Activated CD4-positive, alpha-beta T cell treated with anti-CD3 and anti-CD28 coated beads, Interleukin-2, amount 50 U/mL, for 1 hour (primary cell): ENCODE measurements at places on chromosomes 1 and 21.
A peak's percentile ranks its signal among the peaks of the same experiment; 100 is the strongest.

DNA sequence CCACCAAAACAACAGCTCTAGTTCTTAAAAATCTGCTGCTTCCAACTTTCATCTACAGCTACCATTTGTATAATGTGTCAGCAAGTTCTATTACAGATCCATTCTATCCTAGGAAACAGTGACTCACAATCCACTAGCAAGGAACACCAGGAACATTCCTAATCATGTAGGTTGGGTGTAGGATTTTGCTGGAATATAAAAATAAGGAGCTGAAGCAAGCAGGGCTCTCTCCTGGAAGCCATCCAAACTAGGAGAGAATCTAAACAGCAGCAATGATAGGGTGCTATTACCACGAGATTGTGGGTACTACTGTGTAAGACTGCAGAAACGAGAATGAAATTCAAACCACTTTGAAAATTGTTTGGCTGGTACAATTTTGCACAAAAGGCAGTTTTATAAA lies 135.0 kb downstream of the PTPN14 start:
- no peak for DNase-seq

DNA sequence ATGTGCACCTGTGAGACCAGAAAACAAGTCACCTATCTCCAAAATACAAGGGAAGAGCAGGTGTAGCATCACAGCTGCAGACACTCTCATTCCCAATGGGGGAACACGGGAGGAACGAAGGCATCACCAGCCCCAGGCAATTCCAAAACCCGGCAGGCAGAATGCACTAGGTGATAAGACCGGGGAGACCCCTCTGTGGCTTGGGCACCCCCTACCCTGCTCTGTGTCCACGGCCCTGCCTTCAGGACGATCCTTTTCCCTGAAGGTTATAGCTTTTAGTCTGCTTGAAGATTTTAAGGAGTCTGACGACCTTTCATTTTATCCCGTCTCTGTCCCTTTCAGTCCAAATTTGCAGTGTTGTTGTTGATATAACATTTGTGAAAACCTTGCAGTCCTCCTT lies 19.2 kb downstream of the TRPM2 start:
- DNase-seq: no peak

GRCh38 chr1:112770724-112771123 lies 55.6 kb upstream of the PPM1J start:
- no peak for DNase-seq

GRCh38 chr21:42861311-42861847 lies 18.0 kb downstream of the WDR4 start:
- no peak for DNase-seq

GRCh38 chr1:156129687-156130577 lies 15.4 kb downstream of the LMNA start:
- peak; percentile 73 for DNase-seq
